ENCODE measurements at places on chromosomes 16 and 17.

- no peak for DNase-seq
Observed at GRCh38 chr16:23979441-23979840, 143.7 kb downstream of the PRKCB start.

DNA sequence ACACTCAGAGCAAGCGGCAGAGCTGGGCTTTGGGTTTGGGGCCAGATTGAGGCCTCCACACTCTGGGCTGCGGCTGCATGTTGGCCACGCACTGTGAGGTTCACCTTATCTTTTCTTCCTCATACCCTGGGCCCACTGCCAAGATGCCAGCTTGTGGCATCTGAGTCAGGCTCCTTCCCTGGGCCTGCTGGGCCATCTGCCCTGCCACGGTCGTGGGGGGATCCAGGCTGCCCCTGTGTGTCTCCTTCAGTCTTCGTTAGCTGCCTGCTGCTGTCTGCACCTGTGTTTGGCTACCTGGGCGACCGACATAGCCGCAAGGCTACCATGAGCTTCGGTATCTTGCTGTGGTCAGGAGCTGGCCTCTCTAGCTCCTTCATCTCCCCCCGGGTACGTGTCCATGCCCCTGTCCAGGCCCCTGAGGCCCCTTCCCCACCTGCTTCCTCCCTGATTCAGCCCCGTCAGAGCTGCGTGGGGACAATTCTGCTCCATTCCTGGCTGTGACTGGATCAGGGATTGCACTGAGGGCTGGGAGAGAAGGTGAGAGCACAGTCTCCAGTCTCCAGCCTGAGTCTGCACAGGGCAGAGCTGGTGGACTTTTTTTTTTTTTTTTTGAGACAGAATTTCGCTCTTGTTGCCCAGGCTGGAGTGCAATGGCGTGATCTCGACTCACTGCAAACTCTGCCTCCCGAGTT lies 11.2 kb downstream of the SPNS3 start:
- DNase-seq, result peak; percentile 27

GRCh38 chr16:63745456-63745855 lies 1376.4 kb downstream of the CDH11 start:
- DNase-seq, result peak; percentile 51

DNA sequence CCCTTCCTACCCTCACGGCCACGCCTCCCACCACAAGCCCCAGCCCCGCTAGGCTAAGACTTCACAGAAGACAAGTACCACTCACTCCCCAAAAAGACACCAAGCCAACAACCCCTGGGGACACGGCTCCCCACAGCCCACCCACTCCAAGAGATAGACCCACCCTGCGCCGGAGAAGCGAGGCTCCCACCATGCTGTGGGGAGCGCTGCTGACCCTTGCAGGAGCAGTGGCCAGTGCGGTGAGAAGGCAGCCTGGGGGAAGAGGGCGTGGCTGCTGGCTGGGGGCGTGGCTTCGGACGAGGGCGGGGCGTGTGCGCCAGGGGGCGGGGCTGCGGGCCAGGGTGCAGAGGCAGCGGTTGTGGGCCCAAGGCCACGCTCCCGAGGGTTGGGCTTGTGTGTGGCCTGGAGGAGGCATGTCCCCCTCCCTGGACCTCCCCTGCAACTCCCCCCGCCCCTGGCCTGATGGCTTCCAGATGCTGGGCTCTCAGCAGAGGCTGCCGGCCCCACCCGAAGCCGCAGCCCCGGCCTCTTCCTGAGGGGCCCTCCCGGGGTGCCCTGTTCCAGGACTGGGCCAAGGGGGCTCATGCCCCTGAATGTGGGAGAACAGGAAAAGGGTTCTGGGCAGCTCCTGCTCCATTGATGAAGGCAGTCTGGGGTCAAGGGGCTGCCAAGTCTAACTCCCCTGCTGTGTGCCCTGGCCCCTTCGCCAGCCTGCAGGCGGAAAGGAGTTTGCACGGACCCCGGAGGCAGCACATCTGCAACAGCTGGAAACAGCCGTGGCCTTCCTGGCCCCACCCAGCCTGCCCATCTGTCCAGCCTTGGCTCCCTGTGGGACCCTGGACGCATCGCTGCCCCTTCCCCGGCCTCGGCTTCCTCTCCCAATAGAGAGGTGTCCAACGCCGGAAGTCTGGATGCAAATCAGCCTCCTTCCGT lies 9.1 kb downstream of the TFAP4 start:
- peak; percentile 96 for DNase-seq
